ENCODE measurements at places on chromosomes 1 and 21. TPM values are rescaled to one million over a fixed set of nuclear protein-coding genes. Genes with fewer than 3 reads are reported as not detected.

GRCh38 chr1:209404577-209404976 lies 178.9 kb upstream of the CAMK1G start:
- DNase-seq, result peak; percentile 35

OR2T29 gene
- total RNA-seq, result not detected

DNA sequence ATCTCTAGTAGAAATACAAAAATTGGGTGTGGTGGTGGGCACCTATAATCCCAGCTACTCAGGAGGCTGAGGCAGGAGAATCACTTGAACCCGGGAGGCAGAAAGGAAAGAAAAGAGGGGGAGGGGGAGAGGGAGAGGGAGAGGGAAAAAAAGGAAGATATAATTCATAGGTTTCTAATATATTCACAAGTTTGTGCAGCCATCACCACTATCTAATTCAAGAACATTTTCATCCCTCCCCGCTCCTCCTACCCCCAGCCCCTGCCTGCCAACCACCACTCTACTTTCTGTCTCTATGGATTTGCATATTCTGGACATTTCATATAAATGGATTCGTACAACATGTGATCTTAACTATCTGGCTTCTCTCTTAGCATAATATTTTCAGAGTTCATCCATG lies 133.1 kb upstream of the KIAA1614 start:
- DNase-seq, result no peak

DNA sequence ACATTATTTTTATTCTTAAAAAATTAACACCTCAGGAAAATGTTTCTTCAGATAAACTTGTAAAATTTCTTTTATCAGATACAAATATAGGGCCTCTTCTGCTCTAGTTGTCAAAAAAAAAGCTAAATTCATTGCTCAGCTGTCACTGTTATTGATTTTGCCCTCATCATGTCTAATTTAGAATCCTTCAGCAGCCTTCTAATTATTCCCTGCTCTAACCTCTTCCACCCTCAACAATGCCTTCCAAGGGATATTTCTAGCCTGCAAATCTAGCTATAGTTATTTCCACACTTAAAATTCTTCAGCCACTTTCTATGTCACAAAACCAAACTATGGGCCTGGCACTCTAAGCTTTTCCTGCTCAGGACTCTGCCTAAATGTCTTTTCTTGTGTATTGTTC lies 25.2 kb downstream of the PDE4B start:
- no peak for DNase-seq

DNA sequence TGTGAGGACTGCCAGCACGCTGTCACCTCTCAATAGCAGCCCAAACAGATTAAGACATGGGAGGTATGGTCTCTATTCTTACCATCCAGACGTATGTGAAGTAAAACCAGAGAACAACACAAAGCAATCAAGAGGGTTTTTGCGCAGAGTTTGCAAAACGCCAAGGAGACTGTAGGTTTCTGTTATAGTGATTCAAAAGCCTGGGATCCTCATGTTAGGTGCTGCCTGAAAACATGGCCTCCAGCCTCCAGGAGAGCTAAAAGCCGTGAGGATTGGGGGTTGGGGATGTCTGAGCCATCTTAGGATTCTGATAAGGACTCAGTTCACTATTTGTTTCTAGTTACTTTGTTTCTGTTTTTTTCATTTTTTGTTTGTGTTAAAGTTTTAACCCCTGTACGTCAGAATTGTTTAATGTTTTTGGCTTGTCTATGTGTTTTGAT lies 4.2 kb upstream of the CCT8 start:
- DNase-seq, result no peak

- DNase-seq, result no peak
Observed at GRCh38 chr1:228236744-228237143, 28.9 kb downstream of the OBSCN start.

DNA sequence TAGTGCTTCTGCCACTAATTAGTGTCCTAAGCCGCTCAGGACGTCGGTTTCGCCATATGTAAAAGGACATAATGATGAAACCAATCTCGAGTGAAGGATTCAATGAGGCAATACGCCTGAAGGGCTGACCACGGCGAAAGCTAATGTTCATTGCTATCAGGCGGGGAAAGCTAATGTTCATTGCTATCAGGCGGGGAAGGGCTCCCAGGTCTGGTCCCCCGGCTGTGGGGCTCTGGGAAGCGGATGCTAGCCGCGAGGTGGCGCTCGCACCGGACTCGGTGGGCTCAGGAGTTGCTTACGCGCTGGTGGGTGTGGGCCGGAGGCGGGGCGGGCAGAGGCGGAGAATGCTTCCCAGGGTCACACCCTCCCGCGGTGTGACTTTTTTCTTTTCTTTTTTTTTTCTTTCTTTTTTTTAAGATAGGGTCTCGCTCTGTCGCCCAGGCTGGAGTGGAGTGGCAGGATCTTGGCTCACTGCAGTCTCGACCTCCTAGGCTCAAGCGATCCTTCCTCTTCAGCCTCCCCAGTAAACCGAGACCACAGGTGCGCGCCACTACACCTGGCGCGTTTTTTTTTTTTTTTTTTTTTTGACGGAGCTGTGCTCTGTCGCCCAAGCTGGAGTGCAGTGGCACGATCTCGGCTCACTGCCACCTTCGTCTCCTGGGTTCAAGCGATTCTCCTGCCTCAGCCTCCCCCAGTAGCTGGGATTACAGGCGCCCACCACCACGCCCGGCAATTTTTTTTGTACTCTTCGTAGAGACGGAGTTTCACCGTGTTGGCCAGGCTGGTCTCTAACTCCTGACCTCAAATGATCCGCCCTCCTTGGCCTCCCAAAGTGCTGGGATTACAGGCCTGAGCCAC lies 1.1 kb upstream of the PEAR1 start:
- peak; percentile 68 for DNase-seq

GRCh38 chr1:109184687-109185086 lies 29.0 kb upstream of the SARS1 start:
- no peak for DNase-seq

DNA sequence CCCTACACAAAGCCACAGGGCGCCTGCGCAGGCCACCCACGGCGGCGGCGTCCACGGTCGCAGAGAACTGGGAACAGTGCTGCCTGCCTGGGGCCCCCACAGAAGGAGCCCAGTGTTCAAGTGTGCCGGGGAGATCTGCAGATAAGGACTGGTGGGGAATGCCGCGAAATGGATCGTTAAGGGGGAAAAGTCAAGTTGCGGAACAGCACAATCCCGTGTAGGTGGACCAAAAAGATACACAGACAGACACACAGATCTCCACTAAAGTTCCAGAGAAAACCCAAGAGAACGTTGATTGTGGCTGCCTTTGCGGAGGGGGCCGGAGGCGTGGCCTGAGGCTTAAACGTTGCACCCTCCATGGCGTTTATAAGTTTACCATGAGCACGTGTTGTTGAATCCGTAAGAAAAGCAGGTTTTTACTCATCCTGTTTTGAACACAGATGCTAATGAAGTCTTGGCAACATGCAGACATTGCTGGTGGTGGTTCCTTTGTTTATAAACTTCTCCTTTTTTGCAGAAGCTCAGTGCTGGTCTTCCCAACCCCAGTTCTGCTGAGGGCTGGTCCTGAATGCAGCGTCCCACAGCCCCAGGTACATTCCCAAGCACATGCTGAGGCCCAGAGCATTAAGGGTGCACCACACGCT lies 4.1 kb downstream of the SPATC1L start:
- DNase-seq, result no peak

SERBP1 gene
- total RNA-seq, result 300 TPM

- no peak for DNase-seq
Observed at GRCh38 chr1:5477716-5478115, 514.5 kb downstream of the NPHP4 start.

CRYAA gene
- not detected for total RNA-seq

CFHR3 gene
- not detected for total RNA-seq

- no peak for DNase-seq
Observed at GRCh38 chr1:192811594-192812239, 2.9 kb downstream of the RGS2 start.

- no peak for DNase-seq
Observed at GRCh38 chr1:169460191-169460833, 25.4 kb downstream of the SLC19A2 start.

DNA sequence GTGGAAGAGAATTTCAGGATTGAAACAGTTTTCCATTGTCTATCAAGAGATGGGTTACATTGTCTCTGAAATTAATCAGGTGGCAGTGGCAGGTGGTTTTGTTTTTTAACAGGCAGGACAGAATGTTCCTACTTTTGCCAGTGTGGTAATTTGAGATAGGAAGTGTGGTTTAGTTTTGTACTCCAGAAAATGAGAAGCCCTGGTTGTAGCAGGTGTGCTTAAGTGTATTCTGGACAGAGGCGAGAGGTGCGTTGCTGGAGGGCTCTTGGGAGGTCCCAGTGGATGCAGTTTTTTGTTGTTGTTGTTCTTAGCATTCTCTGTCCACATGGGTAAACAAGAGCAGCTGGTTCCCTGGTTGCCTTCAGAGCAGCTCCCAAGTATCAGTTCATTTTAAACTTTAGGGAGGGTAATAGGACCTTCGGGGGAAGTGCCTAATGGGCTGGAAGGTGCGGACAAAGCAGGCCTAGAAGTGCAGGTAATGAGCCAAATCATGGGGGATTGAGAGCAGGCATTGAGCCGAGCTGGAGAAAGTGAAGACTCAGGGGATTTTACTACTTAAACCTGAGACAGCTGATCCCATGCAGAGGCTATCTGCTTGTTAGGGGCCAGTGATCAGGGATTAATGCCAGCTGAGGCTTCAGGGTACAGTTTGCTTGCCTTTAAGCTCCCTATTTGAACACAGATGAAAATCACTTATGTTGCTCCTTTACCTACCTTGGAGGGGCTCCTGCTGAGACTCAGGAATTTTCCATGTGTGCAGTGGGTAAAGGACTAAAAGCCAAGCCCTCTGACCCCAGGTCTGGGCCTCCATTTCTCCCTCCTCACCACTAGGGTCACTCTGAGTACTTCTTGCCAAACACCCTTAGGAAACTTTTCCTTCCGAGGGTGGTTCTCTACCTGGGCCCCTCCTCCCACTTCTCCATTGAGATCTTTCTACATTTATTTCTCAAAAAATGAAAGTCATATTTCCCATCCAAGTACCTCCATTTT lies 6.1 kb downstream of the PFKFB2 start:
- DNase-seq, result no peak

GRCh38 chr1:239421811-239422210 lies 35.4 kb downstream of the CHRM3 start:
- no peak for DNase-seq

- DNase-seq, result no peak
Observed at GRCh38 chr1:221509575-221510355, 232.1 kb downstream of the DUSP10 start.

GRCh38 chr1:175808999-175809398 lies 65.6 kb upstream of the TNR start:
- DNase-seq, result no peak

SLC35F3 gene
- total RNA-seq, result not detected

OR2T33 gene
- total RNA-seq, result 0.79 TPM

GRCh38 chr1:150804671-150805070 lies 3.4 kb downstream of the CTSK start:
- no peak for DNase-seq
